GM12892 (cell line): ENCODE measurements at places on chromosomes 6 and 20.

GRCh38 chr20:59598625-59599310 is 5.6 kb upstream of the PHACTR3 start:
- peak; percentile 57 for DNase-seq

- no peak for DNase-seq
Observed at GRCh38 chr6:121042766-121043165, 291.5 kb downstream of the TBC1D32 start.

- no peak for DNase-seq
Observed at GRCh38 chr6:36492621-36493020, 49.8 kb downstream of the KCTD20 start.

DNA sequence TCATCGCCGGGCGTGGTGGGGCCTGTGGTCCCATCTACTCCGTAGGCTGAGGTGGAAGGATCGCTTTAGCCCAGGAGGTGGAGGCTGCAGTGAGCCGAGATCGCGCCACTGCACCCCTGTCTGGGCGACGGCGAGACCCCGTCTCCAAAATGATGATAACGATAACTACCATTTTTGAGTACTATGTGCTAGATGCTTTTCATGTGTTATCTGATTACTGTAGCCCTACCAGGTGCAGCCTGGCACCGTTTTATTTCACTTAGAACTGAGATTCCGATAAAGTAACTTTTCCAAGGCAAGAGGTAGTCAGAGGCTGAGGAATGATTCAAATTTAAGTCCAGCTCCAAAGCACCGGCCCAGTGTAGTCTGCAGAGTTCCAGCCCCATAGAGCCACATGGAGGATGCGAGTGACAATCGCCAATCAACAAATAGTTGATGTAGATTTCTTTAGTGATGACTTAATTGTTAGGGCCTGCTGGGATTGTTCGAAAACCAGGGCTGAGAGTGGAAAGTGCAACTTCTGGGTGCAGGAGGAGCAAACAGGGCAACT is 727 bp downstream of the ERMARD start:
- no peak for DNase-seq

GRCh38 chr6:117555882-117556498 is 46.3 kb downstream of the GOPC start:
- no peak for DNase-seq

- no peak for DNase-seq
Observed at GRCh38 chr6:35484921-35485392, 11.9 kb downstream of the TEAD3 start.

GRCh38 chr6:157194643-157195042 is 128.7 kb downstream of the TMEM242 start:
- DNase-seq: no peak

GRCh38 chr20:50274570-50275430 is 84.2 kb downstream of the CEBPB start:
- DNase-seq: no peak

GRCh38 chr6:162712694-162713093 is 14.9 kb downstream of the PRKN start:
- no peak for DNase-seq

DNA sequence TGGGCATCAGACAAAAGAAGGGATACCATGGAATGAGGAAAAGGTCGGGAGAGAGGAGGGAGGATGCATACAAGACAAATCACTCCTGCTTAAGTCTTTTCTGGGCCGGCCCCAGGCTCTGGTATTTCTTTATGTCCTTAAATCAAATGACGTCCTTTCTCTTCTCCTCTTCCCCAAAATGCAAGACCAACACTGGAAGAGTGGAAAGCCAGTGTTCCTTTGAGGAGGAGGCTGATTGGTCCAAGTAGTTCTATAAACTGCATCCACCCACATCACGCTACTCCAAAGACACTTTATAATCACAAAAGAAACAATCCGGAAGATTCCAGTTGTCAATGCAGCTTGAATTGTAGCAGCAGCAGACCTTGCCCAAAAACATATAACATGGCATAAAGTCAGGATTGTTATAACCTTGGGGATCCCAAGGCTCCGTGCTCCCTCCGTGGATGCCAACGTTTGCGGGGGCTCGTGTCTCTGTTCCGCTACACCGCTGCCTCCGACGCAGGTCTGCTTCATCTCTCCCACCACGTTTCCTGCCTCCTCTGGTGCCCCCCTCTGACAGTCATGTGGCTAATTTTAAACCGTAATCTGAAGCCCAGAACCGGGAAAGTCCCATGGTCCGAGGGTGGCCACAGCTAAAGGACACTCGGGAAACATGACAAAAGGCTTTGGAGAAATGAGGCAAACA is 47.1 kb downstream of the MCUR1 start:
- no peak for DNase-seq

- DNase-seq: no peak
Observed at GRCh38 chr6:20117474-20117873, 94.8 kb downstream of the MBOAT1 start.

- no peak for DNase-seq
Observed at GRCh38 chr6:119426619-119427018, 77.1 kb upstream of the MAN1A1 start.

- no peak for DNase-seq
Observed at GRCh38 chr20:20566516-20566915, 145.9 kb downstream of the RALGAPA2 start.

DNA sequence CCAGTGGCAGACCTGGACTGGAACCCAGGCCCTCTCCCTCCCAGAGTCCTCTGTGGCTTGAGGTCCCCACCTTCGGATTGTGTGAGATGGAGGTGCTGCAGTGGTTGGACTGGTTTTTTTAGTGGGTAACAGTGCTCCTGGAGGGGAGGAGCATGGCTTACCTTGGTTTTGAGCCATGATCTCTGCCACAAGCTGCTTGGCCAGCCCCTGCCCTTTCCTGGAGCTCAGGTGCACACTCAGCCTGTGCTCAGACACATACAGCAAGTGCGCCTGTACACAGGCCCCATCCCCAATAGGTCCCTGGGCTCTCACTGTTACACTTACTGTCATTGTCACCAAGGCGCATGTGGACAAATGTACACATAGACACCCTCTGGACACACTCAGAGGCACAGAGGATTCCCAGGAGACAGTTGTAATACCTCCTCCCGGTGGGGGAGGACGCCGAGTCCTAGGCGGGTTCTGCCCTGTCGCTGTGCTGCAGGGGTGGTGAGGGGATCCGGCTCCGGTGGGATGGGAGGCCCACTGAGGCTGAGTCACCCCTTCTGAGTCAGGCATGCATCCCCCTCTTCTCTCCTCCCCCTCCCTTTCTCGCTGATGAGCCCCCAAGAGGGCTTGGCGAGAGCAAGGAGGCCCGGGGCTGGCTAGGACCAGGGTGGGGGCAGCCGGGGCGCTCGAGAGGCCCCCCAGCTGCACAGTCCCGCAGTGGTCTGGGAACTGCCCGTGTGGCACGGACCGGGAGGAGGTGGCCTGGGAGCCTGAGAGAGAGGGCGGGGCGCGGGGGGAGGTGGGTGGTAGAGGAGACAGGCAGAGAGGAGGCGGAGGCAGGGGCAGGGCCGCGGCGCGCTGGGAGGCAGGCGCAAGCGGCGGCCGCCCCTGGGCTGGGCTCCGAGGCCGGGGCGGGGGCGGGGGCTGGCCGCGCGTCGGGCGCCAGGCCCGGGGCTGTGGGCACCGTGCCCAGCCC is 522 bp upstream of the EPB41L1 start:
- no peak for DNase-seq

DNA sequence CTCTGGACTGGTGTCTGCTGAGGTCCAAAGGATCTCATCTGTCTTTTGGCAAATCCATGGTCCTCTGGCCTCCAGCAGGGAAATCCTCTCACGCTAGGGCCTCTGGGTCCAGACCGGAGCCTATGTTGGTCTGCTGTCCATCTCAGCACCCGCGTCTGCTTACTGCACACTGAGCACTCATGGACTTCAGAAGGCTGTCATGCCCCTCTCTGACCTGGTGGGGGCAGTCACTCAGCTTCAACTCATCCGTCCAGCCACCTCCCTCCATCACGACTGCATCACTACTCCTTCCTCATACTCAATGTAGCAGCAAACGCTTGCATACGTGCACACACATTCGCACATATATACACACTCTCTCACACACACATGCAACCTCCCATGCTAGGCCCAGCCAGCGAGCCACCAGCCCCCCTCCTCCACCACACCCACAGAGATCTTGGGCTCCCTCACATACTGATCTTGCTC is 33.3 kb downstream of the GABRR2 start:
- DNase-seq: peak; percentile 77

DNA sequence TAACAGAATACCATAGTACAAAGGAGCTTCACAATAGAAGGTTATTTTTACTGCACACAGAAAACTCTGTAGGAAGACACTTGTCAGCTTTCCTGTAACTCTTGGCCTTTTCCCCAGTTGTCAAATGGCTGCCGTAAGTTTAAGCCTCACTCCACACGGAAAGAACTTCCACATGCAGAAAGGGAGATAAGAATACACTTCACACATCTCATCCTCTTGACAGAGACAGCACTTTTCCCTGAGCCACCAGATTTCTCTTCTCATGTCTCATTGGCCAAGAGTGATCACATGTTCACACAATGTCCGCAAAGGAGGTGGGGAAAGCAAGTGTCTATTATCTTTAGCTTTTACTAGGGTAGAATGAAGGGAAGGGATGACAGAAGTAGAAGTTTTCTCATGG is 540.7 kb downstream of the HAO1 start:
- no peak for DNase-seq

DNA sequence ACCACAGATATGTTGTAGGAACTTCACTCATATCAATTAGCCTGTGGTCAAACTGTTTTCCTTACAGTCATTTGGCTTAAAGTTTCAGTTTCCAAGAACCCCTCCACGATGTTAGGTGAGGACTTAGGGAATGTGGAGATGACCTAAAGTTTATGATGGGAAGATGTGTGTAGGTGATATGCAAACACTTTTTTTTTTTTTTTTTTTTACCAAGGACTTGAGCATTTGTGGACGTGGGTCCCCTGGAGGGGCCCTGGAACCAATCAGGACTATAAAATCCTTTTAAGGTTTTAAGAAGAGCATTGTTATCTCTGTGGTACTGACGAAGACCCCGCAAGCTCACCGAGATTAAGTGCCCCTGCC is 478 bp upstream of the MTHFD1L start:
- no peak for DNase-seq

GRCh38 chr6:37106982-37107491 is 62.9 kb upstream of the PIM1 start:
- DNase-seq: no peak

DNA sequence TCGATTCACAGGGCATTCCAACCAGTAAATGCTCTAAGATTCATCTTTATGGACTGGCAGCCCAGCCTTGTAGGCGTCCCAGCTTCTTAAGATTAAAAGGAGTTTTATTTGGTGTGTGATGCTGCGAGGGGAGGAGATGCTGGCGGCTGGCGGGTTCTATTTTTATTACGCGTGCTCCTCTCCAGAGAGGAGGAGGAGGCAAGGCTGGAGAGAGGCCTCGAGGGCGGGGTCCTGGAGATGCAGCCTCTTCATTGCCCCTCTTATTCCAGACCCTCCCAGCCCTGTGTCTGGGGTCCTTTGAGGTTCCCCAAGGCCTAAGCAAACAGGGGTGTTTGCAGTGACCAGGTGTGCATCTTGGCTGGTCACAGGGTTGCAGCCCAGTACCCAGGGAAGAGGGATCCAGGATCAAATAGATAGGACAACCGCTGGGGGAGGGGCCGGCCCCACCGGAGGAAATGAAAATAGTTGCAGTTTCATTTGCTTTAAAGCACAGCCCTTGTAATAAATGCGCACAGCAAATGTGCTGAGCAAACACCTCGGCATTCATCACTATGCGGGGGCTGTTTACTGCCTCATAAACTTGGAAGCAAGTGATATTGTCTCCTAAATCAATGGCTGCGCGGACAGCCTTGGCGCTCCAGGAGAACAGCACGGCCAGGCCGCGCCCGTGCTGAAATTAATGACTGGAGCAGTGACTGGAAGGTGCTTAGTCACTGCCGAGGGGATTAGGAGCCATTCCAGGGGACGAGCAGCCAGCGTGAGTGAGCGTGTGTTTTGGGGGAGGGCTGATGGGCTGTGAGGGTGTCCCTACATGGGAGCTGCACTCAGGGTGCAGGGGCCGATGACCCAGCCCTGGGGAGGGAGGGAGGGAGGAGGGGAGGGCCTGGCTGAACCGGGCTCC is 83.0 kb downstream of the TMEM242 start:
- DNase-seq: no peak

GRCh38 chr6:147776631-147777213 is 268.2 kb downstream of the SAMD5 start:
- DNase-seq: no peak

DNA sequence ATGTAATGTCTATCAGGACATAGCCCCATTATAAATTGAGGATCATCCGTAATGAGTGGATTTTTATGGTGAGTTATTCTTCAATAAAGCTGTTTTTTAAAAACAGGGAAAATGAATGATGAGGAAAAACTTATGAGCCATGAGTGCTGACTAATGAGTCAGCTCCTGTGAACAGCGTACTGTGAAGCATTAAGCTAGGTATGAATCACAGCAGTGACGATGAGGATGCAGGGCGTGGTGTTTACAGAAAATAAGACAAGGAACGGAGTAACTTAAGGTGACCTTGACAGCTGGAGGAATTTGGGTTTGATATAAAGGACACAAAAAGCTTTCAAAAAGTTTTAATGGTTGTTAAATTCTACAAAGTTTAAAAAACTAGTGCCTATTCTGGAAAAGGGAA is 96.3 kb downstream of the FOXF2 start:
- no peak for DNase-seq

DNA sequence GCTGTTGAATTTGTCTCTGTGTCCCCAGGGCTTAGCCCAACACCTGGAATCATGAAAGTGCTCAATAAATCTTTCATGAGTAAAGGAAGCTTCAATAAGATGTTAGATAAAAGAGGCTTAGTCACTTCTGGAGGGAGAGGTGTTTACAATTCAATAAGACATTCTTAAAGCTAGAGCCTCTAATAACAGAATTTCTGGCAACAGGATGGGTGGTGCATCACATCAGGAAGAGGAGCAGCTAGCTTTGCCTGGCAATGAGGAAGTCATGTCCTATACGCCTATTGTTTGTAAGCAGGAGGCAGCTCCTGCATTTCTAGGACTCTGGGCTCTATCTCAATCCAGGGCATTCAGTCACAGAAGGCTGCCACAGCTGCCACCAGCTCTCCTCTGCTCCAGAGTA is 638.5 kb downstream of the EPM2A start:
- DNase-seq: no peak

- DNase-seq: no peak
Observed at GRCh38 chr6:71651636-71652035, 234.7 kb upstream of the RIMS1 start.

GRCh38 chr6:46763466-46763865 is 16.7 kb downstream of the ANKRD66 start:
- DNase-seq: no peak

DNA sequence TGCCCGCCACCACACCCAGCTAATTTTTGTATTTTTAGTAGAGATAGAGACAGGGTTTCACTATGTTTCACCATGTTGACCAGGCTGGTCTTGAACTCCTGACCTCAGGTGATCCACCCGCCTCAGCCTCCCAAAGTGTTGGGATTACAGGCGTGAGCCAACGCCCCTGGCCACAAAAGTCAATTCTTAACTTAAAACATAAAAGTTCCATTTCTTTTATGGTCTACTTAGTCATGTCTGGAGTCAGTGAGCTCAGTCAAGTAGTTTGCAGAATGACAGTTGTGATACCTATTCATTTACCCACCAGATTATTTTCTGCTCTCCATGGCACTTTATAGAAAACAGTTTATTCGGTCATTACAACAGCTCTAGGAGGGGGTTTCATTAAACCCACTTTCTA is 103.1 kb upstream of the ESR1 start:
- no peak for DNase-seq
